ENCODE measurements at places on chromosomes 4 and X.

DNA sequence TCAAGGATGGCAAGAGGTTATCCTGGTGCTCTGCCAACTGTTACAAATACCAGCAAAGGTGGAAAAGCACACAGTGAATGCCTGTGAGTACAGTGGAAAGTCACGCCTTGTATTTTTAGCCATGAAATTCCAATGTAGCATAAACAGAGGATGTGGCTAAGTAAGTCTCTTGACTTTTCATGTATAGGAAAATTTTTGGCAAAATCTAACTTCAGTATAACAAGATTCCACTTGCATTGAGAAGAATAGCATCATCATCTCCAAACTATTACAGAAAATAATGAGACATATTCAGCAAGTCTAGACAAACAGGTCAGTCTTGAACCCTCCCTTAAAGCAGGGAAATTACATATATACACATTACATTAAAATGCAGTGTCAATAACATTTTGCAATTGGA lies 7.9 kb downstream of the SLC10A6 start:
- no peak for DNase-seq

GRCh38 chr4:41067369-41067768 lies 147.0 kb downstream of the APBB2 start:
- no peak for DNase-seq

- DNase-seq = no peak
These were observed 10.5 kb upstream of the UBE2NL start for GRCh38 chrX:143873343-143873742.

- DNase-seq = no peak
These were observed 25.4 kb downstream of the RBPJ start for GRCh38 chr4:26346203-26346620.

DNA sequence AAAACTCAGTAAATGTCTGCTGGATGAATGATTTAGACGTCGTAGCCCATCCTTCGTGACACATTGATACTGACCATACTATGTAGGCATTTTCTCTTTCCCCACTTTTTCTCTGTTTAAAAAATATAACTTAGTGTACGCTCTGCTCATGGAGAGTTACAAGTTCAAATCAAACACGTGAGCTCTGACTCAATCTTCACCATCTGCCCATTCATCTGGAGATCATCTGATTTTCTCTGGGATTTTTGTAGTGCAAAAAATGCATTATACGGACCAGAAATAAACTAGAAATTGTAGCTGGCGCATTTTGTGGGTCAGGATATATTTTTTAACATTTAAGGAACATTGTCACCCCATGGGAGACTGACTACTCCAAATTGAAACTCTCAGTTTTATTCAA lies 124.7 kb upstream of the FAM9B start:
- DNase-seq = no peak

Measured in right hindlimb (tissue), 1 donor.